Thoracic aorta (tissue), 2 donors: ENCODE measurements at places on chromosomes 1 and 21. TPM values are rescaled to one million over a fixed set of nuclear protein-coding genes. Genes with fewer than 3 reads are reported as not detected.

The RNF115 gene
- 60.4 TPM for total RNA-seq

The CFHR1 gene
- total RNA-seq = not detected

GRCh38 chr1:8283058-8283884 is 34.6 kb upstream of the SLC45A1 start:
- DNase-seq = no peak

GRCh38 chr1:178494569-178494971 is 2.2 kb downstream of the CLEC20A start:
- DNase-seq = no peak

DNA sequence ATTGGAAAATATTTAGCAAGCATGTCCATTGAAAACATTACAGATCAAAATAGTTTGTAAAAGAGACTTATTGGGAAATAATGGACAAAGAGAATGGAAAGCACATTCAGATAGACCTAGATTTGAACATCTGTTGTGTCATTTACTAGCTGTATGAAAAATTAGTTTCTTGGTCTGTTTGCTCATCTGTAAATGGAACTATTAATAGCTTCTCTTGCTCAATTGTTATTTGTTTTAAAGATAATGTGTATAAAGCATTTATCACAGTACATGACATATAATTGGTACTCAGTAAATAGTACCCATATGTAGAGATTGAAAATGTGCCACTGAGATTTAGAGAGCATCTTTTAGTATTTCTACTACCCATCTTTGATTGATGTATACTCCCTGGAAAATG is 25.9 kb downstream of the RPAP2 start:
- DNase-seq = no peak

DNA sequence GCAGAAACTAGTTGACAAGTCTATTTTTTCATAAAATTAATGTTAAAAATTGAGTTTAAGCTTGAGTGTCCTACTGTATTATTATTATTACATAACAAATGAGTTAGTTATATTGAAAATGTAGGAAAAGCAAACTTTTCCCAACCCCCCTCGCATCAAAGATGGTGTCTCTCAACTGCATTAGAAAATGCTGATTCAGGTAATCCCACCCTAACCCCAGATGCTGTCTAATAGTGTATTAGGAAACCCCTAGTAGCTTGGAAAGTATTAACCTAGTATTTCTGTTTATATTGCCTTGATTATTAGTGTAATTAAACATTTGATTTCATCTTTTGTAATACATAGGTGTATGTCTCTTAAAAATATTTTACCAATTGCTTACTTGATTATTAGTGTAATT is 1120.3 kb downstream of the MRPL39 start:
- no peak for DNase-seq
